ENCODE measurements at places on chromosomes 1 and 21. TPM values are rescaled to one million over a fixed set of nuclear protein-coding genes. Genes with fewer than 3 reads are reported as not detected.
A peak's percentile ranks its signal among the peaks of the same experiment; 100 is the strongest.

DNA sequence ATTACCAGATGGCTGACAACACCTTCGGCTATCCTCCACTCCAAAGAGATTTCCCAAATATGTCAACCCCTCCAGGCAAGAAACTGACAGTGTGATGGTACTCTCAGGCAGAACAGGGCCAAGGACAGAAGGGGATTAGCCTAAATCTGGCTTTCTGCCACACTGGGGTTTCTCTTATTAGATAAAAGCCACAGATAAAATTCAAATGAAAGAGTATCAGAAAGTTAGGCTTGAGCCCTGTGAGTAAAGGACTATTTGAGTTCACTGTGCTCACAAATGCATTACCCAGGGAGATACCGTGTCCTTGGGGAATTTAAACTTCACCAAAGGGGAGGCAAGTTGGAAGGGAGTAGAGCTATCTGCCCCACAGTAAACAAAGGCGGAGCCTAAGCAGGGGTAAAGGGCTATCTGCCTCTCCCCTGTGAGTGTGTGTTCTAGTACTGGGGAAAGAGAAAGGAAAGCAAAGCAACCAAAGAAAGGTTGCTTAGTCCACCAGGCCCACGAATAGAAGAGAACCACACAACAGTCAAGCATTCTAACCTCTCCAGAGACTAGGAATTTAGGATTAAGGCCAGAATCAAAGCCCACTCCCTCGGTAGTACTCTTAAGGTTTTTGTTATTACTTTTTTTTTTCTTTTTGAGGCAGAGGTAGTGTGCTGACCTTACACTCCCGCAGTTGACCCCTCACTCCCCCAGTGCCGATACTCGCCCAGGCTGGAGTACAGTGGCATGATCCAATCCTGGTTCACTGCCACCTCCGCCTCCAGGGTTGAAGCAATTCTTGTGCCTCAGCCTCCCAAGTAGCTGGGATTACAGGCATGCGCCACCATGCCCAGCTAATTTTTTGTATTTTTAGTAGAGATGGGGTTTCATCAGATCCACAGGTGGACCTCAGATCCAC, 12.7 kb downstream of the TPM3 start:
- no peak for DNase-seq

GRCh38 chr1:181812208-181812607, 249.3 kb downstream of the ZNF648 start:
- DNase-seq: no peak

- no peak for DNase-seq
These were observed 141.8 kb downstream of the TTLL7 start for GRCh38 chr1:83857103-83857502.

GRCh38 chr1:31739346-31739745, 24.8 kb downstream of the ADGRB2 start:
- DNase-seq: peak; percentile 21

GRCh38 chr21:45378258-45378966, 26.6 kb upstream of the COL18A1 start:
- DNase-seq: no peak

DNA sequence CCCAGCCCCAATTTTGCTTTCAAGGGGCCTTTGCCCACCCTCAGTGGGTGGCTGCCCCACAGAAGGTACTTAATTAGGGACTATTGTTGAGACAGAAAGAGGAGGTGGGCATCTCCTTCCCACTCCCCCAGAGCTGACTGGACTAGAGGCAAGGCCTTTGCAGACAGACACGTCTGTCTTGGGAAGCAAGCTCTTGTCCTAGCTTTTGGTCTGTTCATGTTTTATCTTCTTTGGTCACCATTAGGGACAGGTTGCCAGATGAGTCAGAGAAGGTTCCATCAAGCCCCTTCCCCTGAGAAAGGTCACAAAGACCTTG, 27.7 kb downstream of the PTAFR start:
- DNase-seq: no peak

DNA sequence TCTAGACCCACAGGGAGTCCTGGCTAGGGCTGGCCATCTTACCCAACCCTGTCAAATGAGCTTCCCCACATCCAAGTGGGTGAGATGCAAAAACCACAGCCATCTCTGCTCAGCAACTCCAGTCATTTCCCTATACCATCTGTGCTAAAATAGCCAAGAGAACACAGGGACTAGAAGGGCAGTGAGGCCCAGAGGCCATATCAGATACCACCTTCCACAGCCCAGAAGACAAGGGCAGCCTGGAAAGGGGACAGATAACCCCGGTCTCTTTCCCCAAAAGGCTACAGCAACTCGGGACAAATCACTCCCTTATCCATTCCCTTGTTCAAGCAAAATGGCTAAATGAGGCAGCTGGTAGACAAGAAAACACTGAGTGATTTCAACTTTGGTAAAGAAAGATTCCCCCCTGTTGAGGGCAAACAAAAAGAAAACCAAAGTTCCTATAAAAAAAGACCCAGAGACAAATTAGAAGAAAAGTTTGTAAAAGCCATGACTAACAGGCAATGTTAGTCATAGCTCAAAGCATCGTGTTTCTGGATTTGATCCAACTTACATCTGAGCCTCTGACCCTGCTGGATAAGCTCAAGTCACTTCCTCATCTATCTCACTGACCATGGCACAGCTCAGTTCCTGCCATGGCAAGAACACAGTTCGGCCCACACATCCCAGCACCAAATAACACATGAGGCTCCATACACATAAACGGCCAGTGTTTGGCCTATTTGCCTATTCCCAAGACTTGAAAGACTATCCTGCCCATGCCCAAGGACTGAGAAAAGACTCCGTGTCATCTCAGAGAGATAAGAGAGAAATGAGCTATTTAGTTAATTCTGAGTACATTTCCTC, 3.1 kb downstream of the LAMB3 start:
- DNase-seq: no peak

DNA sequence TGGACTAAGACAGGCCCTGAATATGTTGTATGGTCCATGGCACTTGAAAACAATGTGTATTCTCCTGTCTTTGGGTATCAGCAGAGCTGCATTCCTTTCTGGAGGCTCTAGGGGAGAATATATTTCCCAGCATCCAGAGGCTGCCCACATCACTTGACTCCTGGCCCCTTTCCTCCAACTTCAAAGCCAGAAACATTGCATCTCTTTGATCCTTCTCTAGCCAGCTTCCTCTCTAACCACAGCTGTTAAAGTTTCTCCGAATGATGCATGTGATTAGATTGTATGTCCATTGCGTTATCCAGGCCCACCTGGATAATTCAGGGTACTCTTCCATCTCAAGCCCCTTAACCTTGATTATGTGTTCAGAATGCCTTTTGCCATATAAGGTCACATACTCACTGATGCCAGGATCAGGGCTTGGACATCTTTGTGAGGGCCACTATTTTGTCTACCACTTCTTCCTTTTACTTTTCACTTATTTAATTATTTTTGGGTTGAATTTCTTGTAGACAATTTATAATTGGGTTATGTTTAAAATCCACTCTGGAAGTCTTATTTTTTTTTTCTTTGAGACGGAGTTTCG, 5.3 kb downstream of the CHD1L start:
- DNase-seq: no peak

DNA sequence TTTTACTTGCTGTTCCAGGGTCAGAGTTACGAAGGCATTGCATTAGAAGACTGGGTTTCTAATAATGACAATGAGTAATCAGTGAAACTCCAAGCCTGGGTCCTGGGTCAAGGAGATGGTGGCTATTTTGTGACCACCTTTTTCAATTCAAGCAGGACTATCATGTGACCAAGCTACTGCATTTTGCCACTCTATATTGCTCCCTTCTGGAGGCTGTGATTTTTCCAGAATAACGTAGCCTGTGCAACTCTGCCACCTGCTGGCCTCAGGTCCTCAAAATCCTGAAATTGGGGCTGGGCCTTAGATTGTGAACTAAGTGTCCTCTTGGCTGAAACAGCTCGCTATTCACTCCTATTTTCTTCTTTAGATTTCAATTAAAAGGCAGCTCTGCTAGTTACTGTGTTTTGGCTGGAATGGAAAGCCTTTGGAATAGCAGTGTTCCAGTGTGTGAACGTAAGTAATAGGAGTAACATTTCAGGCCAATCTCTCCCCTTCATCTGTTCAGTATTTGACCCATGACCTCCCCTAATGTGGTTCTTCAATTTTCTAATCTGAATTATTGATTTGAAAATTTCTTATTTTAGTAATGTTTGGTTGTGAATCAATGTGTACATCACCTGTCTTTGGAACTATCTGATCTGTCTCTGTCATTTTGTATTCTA, 52.9 kb upstream of the CD46 start:
- no peak for DNase-seq

GRCh38 chr1:23958810-23959460, 693 bp upstream of the PNRC2 start:
- DNase-seq: peak; percentile 87

DNA sequence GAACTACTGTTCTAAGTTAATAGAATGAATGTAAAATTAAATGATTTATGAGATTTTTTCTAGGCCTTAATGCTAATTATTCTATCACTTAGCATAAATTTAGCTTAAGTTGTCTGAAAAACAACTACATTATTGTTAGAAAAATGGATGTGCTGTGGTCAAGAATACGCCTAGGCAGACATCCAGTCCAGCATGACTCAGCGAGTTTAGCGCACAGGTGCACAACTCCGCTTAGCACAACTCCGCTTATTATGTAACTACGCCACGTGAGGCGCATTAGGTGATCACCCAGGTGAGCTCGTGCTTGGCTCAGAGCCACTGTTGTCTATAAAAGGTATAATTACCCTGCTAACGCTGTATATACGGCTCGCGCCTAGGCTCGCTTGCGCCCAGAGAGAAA, 1043.6 kb upstream of the ADGRL4 start:
- DNase-seq: no peak

- DNase-seq: no peak
These were observed 595 bp downstream of the AK2 start for GRCh38 chr1:33036051-33036525.

- no peak for DNase-seq
These were observed 136.2 kb upstream of the RUNX3 start for GRCh38 chr1:25066256-25066655.

DNA sequence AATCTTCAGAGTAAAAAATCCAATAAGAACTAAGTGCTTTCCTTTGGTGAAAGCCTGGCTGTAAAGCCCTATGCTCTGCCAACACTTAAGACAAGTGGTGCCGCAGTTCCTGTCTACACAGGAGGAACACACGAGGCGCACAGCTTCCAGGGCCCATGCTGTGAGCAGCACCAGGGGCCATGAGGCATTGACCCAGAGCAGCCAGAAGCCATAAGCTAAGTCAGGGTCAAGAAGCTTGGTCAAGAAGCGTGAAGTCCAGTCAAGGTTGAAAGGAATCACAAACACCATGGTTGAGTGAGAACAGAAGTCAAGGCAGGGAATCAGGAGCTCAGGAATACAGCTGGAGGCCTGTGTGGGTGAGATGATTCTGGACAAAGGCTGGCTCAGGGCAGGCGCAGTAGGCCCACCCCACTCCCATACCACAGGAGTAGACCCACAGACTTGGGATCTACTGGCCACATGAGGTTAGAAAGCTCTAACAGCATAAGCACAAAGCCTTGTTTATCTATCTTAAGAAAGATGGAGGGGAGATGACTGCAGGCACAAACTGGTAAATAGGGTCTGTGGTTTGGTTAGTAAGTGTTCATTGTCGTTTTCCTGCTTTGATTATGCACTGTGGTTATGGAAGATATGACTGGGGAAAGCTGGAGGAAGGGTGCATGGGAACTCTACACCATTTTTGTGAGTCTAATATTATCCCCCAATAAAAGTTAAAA, 42.9 kb upstream of the RCAN3 start:
- DNase-seq: no peak

DNA sequence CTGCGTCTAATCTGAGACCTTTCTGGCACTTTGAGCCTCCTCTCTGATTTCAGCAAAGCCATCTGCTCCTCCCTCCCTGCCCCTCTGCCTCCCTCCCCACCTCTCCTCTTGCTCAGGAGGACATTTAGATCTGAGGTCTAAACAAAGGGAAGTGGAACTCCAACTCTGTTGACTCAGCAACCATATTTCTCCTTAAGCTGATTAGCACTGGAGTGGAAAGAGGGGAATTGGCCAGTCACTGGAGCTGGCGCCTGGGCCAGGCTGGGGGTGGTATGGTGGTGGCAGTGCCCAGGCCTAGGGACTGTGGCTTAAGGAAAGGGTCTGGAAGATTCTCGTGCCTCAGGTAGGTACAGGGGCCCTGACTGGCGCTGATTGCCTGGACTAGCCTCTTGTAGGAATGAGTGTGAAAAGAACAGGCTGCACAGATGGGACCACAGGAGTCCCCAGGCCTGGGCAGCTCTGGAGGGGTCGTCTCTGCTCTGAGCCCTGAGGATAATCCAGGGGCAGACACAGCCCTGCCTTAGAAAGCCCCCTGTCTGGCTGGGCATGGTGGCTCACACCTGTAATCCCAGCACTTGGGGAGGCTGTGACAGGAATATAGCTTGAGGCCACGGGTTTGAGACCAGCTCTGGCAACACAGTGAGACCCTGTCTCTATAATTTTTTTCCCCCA, 11.9 kb downstream of the SH2D2A start:
- no peak for DNase-seq

- no peak for DNase-seq
These were observed 47.6 kb downstream of the KCNJ6 start for GRCh38 chr21:37868446-37869295.

- DNase-seq: no peak
These were observed 14.2 kb upstream of the VN1R5 start for GRCh38 chr1:247241691-247242090.

- no peak for DNase-seq
These were observed 18.3 kb downstream of the RCSD1 start for GRCh38 chr1:167648252-167648849.

GRCh38 chr1:110916669-110917306, 43.8 kb downstream of the CD53 start:
- DNase-seq: no peak

- DNase-seq: no peak
These were observed 311.3 kb downstream of the RGS7 start for GRCh38 chr1:241045659-241046058.

- no peak for DNase-seq
These were observed 81.2 kb upstream of the HIVEP3 start for GRCh38 chr1:41999884-42000283.

Gene MPL
- total RNA-seq: 16.6 TPM

Gene GSTM1
- total RNA-seq: 34.5 TPM

Gene PLA2G2C
- total RNA-seq: 0.25 TPM

Gene LRRIQ3
- total RNA-seq: 0.34 TPM

All from T-helper 17 cell (primary cell).